ENCODE measurements at places on chromosomes 3 and 15. TPM values are rescaled to one million over a fixed set of nuclear protein-coding genes. Genes with fewer than 3 reads are reported as not detected.

The COLQ gene
- 9.2 TPM for total RNA-seq

The FRG2C gene
- total RNA-seq, result not detected

The KIF23 gene
- total RNA-seq, result 26.5 TPM

The NR2E3 gene
- not detected for total RNA-seq

The TBCCD1 gene
- total RNA-seq, result 13.5 TPM

The C3orf80 gene
- total RNA-seq, result 0.50 TPM

The ZFYVE19 gene
- 25.2 TPM for total RNA-seq

The GTF2A2 gene
- total RNA-seq, result 107 TPM

The ONECUT1 gene
- 341 TPM for total RNA-seq

The USP19 gene
- 76.2 TPM for total RNA-seq

The HHATL gene
- not detected for total RNA-seq

The RTP1 gene
- not detected for total RNA-seq

The GPR62 gene
- total RNA-seq, result 0.12 TPM

The GOLGA8R gene
- total RNA-seq, result 0.31 TPM

The ZXDC gene
- 40.0 TPM for total RNA-seq

The KNL1 gene
- 11.7 TPM for total RNA-seq

The ROPN1B gene
- total RNA-seq, result not detected

The GP9 gene
- total RNA-seq, result not detected

The MEX3B gene
- 22.4 TPM for total RNA-seq

The GOLGA8H gene
- total RNA-seq, result 0.34 TPM

The SLC35G2 gene
- 2.4 TPM for total RNA-seq

The CNTN6 gene
- total RNA-seq, result 0.17 TPM

The SLCO2A1 gene
- total RNA-seq, result 27.9 TPM

The PLOD2 gene
- 49.2 TPM for total RNA-seq

The SLC12A8 gene
- total RNA-seq, result 9.2 TPM

The BCHE gene
- total RNA-seq, result 1.1 TPM

The RASL12 gene
- 0.40 TPM for total RNA-seq

The SMCO1 gene
- total RNA-seq, result not detected

The CCDC9B gene
- 0.11 TPM for total RNA-seq

The ITIH1 gene
- total RNA-seq, result 14.1 TPM
